Fibroblast of gingiva (primary cell): ENCODE measurements at places on chromosomes 1 and 21.

DNA sequence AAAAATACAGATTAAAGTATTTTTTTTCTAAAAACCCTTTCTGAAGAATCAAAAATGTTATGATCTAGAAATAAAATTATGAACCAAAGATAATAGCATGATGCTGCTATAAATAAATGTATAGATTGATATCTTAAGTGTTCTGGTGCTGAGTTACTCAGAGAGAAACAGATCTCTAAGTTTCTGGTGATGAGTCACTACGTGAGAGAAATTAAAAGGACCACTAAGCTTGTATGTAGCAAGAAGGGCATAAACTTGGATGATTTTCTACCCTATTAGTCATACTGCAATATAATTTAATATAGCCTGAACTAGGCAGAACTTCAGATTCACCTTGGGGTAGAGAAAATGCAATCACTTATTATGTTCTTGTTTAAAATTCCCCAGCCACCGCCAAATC, 514.8 kb downstream of the AMY1C start:
- DNase-seq = peak; percentile 2

DNA sequence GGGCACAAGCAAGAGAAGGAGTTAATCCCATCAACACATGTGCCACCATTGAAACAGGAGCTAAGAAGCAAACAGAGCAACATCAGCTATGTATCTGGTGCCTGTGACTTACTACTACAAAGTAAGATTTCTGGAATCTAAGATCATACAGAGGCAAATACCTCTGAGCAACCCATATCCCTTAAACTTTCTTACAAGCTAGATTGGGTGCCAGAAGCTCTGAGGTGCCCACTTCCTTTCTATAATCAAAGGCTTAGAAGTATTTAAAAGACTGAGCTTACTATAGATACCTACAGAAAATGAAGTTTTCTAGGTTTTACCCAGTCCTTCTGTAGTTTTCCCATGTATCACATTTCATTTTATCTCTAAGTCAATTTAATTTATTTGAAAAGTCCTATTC, 44.4 kb upstream of the ADAM30 start:
- no peak for DNase-seq

GRCh38 chr1:95438218-95438948, 204.4 kb downstream of the RWDD3 start:
- no peak for DNase-seq

GRCh38 chr1:99264201-99265021, at the start of gene PLPPR4:
Gene PLPPR4 (plus strand): TSS chr1:99264492. CDS start chr1:99264594, 102 bp downstream.
- DNase-seq = peak; percentile 39

DNA sequence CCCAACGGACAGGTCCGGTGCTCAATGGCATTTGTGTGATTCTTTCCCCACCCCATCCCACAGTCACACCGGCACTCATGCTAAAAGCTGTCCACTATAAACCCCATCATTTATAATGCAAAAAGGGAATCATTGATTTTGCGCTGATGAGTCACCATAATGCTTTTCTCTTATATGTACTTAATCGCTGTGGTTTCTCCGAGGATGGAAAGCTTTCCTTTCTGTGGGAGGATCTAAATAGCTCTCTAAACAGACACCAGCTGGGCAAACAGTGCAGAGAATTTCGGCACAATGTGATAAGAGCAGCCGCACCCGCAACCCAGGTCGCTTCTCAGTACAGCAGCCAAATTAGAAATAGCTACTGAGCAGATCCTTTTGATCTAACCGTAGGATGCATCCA, 85.6 kb downstream of the SETD4 start:
- no peak for DNase-seq

DNA sequence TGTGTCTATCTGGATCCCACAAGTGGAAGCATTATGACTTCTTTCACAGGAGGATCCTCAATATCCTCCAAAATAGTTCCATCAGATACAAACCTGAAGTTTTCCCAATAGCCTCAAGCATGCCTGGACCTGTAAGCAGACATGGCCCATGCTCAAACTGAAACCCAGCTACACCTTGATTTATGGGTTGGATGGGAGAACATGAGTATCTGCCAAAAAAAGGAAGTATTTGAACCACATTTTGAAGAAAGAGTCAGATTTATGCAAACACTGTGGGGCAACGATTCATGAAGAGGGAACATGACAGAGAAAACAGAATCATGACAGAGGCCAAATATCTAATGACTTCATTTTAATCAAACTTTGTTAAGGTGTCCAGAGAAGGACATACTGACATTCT, 351.0 kb upstream of the NFIA start:
- no peak for DNase-seq

DNA sequence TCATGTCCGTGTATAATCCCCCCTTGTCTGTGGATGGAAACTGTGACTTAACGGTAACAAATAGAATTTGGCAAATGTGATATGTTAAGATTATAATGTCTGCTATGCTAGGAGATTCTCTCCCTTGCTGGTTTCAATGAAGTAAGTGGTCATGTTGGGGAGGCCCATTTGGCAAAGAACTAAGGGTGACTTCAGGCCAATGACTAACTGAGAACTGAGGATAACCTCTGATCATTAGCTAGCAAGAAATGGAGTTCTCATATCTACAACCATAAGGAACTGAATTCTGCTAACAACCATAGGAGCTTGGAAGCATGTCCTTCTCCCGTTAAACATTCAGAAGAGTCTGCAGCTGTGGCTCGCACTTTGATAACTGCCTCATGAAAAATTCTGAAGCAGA, 2.3 kb downstream of the IFI44L start:
- no peak for DNase-seq

DNA sequence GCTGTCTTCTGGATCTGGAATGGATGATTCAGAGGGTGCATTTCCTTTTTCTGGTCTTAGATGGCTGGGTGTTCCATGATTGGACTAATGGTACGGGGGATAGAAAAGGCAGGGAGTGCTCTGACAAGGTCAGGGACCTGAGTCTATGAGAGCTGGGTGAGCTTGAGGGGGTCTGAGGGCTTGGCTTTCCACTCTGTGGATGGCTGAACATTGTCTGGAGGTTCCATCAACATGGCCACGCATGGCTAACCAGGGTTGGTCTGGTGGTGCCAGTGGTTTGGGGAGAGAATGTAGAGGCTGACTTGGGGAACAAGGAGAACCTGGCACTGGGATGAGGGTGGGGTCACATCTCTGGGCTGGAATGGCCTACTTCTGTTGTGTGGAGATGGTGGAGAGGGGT, 41.5 kb upstream of the TSPAN2 start:
- DNase-seq = no peak

DNA sequence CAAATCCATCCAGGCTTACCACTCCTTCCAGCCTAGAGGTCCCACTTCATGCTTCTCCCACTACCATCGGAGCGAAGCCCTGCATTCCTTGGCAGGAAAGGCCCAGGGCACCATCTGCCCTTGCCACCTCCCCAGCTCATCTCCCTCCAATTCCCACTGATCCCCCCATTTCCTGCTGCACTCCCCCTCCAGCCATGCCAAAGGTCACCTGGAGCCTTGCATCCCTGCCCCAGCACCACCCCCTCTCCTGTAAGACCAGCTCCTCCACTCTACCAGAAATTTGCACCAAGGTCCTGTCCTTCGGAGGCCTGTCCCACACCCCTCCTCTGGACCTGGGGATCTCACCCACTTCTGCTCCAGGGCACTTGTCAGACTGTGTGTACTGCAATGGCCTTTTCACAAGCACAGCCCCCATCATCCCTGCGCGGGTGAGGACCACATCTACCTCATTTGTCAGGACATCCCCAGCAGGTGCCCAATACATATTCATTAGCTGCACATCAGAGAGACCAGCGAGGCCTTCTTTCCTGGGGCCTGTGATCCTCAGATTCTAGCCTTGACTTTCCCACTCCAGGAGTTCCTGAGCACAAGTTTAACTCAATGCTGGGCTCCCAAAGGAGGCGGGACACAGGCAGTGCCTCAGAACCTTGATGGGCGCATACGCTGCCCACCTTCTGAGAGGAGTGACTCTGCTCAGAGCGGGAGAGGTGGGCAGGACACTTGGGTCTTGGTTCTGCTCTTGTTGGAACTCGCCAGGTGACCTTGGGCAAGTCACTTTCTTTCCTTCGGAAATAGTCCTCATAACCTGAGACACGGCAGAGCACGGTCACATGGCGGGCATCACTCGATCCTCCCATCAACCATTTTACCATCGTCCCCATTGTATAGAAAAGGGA, 49.9 kb upstream of the EDN2 start:
- DNase-seq = no peak

DNA sequence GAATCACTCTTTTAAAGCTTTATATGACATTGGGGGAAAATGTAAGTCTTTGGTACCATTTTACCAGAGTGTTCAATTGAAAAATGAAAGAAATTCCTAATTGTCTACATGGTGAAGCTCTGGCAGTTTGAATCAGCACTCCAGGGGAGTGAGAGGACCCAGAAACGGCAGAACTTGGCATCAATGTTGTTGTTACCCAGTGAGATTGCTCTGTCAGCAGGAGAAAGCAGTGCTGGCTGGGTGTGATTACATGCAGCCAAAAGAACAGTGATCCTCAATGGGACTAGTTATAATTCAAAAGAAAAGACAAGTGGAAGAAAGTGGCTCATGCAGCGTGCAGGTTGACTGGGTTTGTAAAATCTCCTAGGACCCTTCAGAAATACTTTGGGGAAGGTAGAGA, 206.4 kb downstream of the PTPRC start:
- DNase-seq = no peak

- DNase-seq = no peak
Observed at GRCh38 chr1:156464825-156465452, 35.6 kb downstream of the MEF2D start.

DNA sequence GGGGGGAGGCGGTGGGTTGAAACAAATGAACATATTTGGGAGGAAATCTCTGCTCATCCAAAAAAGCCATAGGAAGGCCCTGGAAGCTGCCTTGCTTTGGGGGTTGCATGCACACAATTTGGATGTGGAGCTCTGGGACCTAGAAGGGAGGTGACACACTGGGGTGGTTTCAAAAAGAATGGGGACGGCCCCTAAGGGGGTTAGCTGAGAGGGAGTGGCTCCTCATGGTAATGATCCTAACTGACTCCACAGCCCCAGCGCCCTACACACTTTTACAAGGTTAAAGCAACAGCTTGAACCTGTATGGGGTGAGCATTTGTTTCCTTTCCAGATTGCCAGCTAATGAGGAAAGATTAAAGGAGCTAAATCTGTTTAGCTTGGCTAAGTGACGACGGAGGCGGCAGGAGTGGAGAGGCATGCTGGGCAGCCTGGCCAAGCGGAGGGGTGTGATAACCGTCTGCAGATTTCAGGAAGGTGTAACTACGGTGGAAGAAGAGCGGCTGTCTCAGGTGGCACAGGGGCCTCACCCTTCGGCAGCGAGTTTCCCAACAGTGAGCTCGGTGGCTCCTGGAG, 107.3 kb downstream of the RNF220 start:
- no peak for DNase-seq

DNA sequence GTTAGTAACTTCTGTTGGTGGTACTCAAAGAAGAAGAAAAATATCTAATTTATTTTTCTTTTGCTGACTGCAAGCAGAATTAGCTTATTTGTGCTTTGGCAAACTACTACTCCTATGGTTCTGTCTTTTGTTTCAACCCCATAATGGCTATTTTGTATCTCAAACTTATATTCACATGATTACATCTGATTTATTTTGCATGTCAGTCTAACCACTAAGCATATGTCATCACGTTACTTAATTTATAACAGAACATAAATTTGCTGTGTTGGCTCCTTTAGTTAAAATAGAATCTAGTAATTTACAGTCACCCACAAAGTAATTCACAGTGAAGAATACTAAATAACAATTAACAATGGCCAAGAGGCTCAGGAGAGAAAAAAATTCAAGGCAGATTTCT, 39.1 kb upstream of the CNN3 start:
- no peak for DNase-seq

DNA sequence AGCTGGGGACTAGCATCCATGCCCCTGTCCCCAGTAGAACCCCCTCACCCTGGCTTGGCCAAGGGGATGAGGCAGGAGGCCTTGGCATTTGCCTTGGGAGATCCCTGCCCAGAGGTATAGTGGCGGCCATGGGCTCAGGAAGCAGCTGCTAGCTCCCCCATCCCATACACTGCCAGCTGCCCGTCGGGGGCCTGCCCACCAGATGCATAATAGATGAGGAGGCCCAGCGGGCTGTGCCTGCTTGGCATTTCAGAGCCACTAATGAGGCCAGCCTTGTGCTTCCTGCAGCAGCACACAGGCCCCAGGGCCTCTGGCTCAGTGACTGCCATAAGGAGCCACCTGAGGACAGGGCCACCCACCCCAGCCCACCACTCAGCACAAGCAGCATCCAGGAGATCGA, 23.6 kb downstream of the RAP1GAP start:
- no peak for DNase-seq

DNA sequence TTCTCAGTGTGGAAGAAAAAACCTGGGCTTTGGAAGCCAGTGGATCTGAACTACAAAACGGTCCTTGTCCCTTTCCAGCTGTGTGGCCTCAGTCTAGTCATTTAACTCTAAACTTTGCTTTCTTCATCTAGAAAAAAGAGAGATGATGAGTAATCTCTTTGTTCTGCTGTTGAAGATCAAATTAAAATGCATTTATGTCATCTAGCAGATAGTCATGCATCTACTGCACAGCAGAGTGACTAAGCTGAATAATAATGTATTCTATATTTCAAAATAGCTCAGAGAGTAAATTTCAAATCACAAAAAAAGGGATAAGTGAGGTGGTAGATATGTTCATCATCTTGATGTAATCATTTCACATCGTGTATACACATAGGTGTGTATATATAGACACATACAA, 473.2 kb downstream of the DSCAM start:
- no peak for DNase-seq

DNA sequence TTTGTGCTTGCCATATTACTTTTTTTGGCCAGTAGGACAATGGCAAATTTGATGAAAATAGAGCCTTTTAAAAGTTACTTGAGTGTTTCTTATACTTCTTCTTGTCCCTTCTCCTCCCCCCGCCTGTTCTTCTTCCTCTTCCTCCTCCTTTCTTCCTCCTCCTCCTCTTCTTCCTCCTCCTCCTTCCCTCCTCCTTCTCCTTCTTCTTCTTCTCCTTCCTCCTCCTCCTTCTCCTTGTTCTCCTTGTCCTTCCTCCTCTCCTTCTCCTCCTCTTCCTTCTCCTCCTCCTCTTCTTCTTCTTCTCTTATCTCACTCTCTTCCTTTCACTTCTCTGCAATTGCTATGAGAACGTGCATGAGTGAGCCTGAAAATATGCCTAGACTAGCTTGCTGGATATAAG, 466.2 kb upstream of the NR5A2 start:
- DNase-seq = no peak

DNA sequence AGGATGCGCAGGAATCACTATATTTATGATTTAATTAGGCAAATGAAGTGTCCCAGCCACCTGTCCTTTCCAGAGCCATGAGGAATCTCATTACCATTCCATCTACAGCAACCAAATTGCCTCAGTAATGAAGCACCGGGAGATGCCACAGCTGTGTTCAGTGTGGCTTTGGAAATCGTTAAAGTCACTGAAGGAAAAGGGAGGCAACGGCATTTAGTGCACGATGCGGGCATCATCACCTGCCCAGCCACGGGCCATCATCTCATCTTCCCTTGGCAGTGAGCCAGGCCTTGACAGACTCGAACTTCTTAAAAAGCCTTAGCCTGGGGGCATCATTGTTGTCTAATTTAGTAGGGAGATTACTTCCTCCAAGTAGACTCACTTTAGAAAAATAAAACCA, 67.8 kb downstream of the CNIH3 start:
- no peak for DNase-seq
